Astrocyte (in vitro differentiated cells and primary cell): ENCODE measurements at places on chromosomes 3 and 15. TPM values are rescaled to one million over a fixed set of nuclear protein-coding genes. Genes with fewer than 3 reads are reported as not detected.

ZNF860 gene
- 2.7 and 3.7 TPM in 2 replicates for total RNA-seq

ARHGEF26 gene
- 1.7 TPM in 2 replicates for total RNA-seq

GRCh38 chr3:179948740-179949139 lies 88.0 kb downstream of the PEX5L start:
- no peak for DNase-seq
- no peaks in the 10 kb centered on the region for H3K4me1 ChIP-seq
- no peak overlapping the region for H3K4me3 ChIP-seq
- no peak overlapping the region for H3K27ac ChIP-seq

GRCh38 chr3:81490541-81491288 lies 270.7 kb downstream of the GBE1 start:
- no peaks in the 10 kb centered on the region for H3K4me1 ChIP-seq
- H3K4me3 ChIP-seq = no peak overlapping the region
- H3K27me3 ChIP-seq = no peaks in the 10 kb centered on the region
- H3K36me3 ChIP-seq = no peaks in the 10 kb centered on the region
- no peak overlapping the region for H3K27ac ChIP-seq
